ENCODE measurements at places on chromosomes 2 and 18.

DNA sequence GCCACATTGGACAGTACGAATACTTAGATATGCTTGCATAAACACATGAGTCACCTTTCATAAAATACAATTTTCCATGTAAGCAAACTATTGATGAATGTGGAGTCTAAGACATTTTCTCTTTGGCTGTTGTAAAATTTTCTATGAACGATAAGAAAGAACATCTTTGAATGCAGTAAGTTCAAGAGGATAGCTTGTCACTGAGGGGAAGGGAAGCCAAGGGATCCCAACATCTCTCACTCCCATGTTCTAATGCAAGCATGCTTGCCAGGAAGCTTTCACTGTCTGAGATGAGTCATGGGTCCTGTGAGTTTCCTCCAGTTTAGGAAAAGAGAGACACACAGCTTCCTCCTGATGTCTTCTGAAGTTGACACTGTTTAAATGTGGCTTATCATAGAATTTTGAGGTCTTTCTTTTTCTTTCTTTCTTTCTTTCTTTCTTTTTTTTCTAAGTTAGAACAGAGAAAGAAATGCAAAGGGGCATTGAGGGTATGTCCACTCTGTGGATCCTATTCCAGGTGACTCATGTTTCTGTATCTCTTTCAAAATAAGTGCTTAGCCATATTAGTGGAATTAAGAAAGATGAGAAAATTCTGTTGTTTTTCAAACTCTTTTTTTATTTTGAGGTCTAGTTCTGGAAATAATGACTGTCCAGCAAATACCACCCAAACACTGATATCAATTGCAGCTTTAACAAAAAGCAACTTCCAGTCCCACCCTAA is 146.6 kb downstream of the RDH14 start:
- DNase-seq = no peak

GRCh38 chr2:44531289-44531688 is 169.5 kb downstream of the CAMKMT start:
- DNase-seq = no peak

GRCh38 chr2:180873219-180873618 is 107.2 kb upstream of the UBE2E3 start:
- no peak for DNase-seq

GRCh38 chr2:40421631-40422297 is 30.1 kb downstream of the SLC8A1 start:
- no peak for DNase-seq

Measured in activated CD8-positive, alpha-beta memory T cell treated with anti-CD3 and anti-CD28 coated beads for 4 hours (primary cell).